ENCODE measurements at places on chromosomes 4 and X. TPM values are rescaled to one million over a fixed set of nuclear protein-coding genes. Genes with fewer than 3 reads are reported as not detected.
A peak's percentile ranks its signal among the peaks of the same experiment; 100 is the strongest.

PABPC5 gene
- not detected for polyA plus RNA-seq

KLHL13 gene
- polyA plus RNA-seq: 3.6 TPM

DNA sequence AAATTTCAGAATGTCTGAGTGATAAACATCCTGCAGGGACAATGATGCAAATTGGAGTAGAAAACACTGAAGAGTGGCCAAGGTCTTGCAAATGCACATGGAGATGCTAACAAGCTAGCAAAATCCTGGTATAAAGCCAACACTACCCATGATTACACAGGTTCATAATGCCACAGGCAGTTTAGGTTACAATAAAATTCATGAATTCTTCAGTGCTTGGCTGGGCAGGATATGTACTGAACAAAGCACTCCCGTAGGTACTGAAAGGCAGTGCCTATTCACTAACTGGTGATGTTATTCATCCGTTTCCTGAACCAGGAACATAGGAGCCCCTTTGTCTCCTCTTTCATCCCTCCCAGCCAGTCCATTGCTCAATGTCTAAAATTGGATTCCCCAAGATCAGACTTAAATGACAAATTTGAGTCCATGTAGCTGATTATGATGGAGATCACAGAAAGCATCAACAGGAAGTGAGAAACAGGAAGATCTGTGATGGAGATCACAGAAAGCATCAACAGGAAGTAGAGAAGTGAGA, 244.5 kb downstream of the DMD start:
- no peak for DNase-seq
- H3K36me3 ChIP-seq: no peaks in the 10 kb centered on the region
- no peaks in the 10 kb centered on the region for H3K27me3 ChIP-seq
- no peaks in the 10 kb centered on the region for H3K4me1 ChIP-seq
- no peak overlapping the region for H3K4me3 ChIP-seq
- H3K27ac ChIP-seq: no peak overlapping the region

- H3K27ac ChIP-seq: no peak overlapping the region
- no peaks in the 10 kb centered on the region for H3K27me3 ChIP-seq
- no peaks in the 10 kb centered on the region for H3K4me1 ChIP-seq
- DNase-seq: no peak
These were observed 15.8 kb downstream of the DCTD start for GRCh38 chr4:182901337-182901736.

COL4A5 gene
- 2.3 TPM for polyA plus RNA-seq

DNA sequence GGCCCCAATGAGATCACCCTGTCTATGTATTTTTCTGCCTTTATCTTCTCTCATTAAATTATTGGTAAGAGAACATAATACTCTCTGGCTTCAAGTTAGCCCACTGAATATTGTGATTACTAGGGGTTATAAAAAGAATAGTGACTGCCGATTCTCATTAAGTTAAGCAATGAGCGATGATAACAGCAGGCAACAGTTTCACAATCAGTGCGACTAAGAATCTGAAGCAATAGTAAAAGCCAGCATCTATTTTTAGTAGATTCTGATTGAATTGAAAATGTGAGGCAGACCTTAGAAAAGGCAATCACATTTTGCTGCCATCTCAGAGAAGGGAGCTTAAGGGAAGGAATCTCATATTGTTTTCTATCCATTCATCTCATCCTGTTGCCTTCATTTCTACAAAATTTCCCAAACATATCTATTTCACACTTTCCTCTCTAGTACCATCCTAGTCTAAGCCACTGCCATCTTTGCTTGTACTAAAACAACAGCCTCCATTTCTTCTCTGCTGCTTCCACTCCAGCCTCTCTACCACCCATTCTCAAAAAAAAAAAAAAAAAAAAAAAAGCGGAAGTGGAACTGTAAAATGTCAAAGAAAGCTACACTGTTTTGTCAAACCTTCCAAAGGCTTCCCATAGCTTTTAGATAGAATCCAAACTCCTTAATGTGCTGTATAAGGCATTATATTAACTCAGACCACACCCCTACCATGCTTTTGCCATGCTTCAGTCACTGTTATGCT, 17.4 kb downstream of the GABRA4 start:
- no peak overlapping the region for H3K4me3 ChIP-seq
- no peaks in the 10 kb centered on the region for H3K4me1 ChIP-seq
- no peaks in the 10 kb centered on the region for H3K36me3 ChIP-seq
- H3K27me3 ChIP-seq: no peaks in the 10 kb centered on the region
- H3K27ac ChIP-seq: no peak overlapping the region

WDR44 gene
- 12.8 TPM for polyA plus RNA-seq

DNA sequence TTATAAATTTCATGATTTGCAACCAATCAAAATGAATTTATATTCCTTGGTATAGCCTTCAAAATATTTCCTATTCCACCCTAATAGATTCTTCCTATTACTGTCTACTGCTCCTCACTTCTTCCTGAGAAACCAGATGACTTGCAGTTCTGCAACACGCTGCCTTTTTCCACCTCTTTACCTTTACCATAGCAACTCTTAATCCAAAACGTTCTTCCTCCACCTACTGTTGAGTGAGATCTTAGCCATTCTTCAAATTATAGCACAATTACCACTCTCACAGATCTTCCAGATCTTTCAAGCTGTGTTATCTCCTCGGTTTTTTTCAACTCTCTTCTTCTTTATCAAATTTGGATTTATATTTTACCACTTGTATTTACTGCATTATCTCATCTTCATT, 289.8 kb downstream of the ADGRL3 start:
- H3K4me3 ChIP-seq: no peak overlapping the region
- DNase-seq: no peak
- no peaks in the 10 kb centered on the region for H3K36me3 ChIP-seq
- no peaks in the 10 kb centered on the region for H3K27me3 ChIP-seq
- no peaks in the 10 kb centered on the region for H3K4me1 ChIP-seq

- H3K27me3 ChIP-seq: peaks cover 8% of the 10 kb centered on the region
- no peak for DNase-seq
- no peak overlapping the region for H3K27ac ChIP-seq
- H3K4me3 ChIP-seq: no peak overlapping the region
- H3K36me3 ChIP-seq: no peaks in the 10 kb centered on the region
- no peaks in the 10 kb centered on the region for H3K4me1 ChIP-seq
These were observed 20.1 kb upstream of the SLC34A2 start for GRCh38 chr4:25635501-25635900.

ATP8A1 gene
- polyA plus RNA-seq: 0.05 TPM

NHSL2 gene
- not detected for polyA plus RNA-seq

DNA sequence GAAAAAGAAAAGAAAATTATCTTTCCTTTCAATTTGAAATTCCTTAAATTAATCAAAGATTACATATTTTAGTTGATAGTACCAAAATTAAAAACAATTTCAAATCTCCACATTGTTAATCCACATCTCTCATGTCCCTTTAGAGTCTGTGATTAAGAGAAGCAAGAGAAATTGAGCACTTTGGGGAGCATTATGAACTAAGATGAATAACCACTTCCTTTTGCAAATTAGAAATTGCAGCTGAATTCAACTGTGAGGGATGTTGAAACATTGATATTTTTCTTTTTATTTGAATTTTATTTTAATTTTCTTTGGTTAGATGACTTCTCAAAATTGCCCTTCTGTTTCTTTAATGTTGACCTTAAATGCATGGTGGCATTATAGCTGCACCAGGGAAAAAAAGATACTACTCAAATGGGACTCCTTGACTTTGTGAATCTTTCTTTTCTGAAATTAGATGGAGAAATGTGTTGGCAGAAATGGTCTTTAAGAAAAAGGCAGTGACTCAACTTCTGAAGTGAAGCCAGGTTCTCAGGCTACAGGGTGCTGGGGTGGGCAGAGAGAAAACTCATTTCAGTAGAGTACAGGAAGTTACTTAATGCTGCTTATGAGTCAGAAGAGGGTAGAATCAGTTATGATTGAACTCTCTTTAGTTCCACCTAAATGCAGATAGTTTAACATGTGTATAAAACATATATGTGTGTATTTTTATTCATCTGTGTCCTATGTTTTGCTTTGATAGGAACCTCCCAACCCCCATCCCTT, 92.0 kb upstream of the TNIP3 start:
- H3K27me3 ChIP-seq: no peaks in the 10 kb centered on the region
- no peak overlapping the region for H3K27ac ChIP-seq
- DNase-seq: no peak
- no peak overlapping the region for H3K4me3 ChIP-seq
- no peaks in the 10 kb centered on the region for H3K4me1 ChIP-seq

DNA sequence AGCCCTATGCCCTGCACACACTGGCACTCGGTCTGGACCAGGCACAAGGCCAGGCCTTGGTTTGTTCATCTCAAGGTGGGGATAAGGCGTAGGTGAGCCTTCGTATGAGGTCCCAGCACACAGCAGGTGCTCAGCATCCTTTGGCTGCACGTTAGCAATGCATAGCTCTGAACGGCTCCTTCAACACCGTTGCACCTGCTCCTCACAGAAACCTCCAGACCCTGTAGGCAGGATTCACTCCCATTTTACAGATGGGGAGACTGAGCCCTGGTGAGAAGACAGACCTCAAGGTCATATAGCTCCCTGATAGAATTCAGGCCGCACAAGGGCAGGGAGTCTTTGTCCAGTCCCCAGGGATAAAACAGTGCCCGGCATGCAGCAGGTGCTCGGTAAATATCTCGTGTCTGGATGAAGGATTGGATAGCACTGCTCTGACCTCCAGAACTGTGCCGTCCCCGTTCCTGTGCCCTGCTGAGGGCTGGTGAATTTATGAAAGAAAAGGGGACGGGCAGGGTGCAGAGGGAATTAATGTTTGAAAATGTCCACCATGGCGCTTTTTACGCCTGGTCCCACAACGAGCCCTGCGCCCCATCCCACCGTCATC, 2.4 kb downstream of the PPP2R2C start:
- no peak overlapping the region for H3K4me3 ChIP-seq
- DNase-seq: no peak
- H3K36me3 ChIP-seq: no peaks in the 10 kb centered on the region
- H3K27ac ChIP-seq: no peak overlapping the region

GRCh38 chr4:102815981-102816380, 11.4 kb downstream of the UBE2D3 start:
- H3K4me3 ChIP-seq: no peak overlapping the region
- peaks cover 87% of the 10 kb centered on the region for H3K36me3 ChIP-seq
- no peak for DNase-seq
- H3K27me3 ChIP-seq: no peaks in the 10 kb centered on the region
- H3K27ac ChIP-seq: 0 out of 3 replicates have a peak overlapping the region, but pooled peaks have one; percentile 19

PLXNA3 gene
- polyA plus RNA-seq: 20.1 TPM

DNA sequence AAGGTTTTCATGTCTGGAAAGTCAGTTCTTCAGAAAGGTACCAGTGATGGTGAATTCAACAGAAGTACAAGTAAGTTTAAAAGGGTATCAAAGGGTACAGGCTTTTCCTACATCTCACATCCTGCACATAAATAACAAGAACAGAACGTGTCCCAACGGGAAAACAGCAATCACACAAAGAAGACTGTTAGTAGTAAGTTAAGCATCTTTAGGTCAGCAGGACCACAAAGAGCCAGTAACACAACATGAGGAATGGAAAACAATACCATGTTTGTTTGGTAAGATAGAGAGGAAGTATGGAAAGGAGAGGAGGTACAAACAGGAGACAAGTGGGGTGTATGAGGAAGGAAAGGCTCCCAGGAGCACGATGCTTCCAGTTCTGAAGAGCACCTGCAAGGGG, 43.2 kb downstream of the SAT1 start:
- H3K36me3 ChIP-seq: no peaks in the 10 kb centered on the region
- no peaks in the 10 kb centered on the region for H3K4me1 ChIP-seq
- no peaks in the 10 kb centered on the region for H3K27me3 ChIP-seq
- no peak overlapping the region for H3K27ac ChIP-seq

DNA sequence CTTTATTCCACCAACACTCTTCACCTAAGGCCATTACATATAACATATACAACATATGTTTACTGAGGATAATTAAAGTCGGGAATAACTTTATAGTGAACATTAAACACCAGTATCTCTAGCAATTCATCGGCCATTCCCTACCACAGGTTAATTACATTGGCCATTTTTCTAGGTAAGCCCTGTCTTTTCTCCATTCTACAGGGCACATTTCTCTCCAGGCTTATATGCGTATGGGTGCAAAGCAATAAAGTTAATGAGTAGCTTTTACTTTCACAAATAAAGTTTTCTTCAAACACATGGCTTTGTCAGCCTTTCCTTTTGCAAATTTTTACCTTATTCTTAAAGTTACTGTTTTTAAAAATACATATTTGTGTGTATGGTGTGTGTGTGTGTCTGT, 111.9 kb upstream of the IQCM start:
- H3K4me3 ChIP-seq: no peak overlapping the region
- no peak for DNase-seq
- H3K27ac ChIP-seq: no peak overlapping the region
- H3K27me3 ChIP-seq: no peaks in the 10 kb centered on the region

FRMPD4 gene
- not detected for polyA plus RNA-seq

DNA sequence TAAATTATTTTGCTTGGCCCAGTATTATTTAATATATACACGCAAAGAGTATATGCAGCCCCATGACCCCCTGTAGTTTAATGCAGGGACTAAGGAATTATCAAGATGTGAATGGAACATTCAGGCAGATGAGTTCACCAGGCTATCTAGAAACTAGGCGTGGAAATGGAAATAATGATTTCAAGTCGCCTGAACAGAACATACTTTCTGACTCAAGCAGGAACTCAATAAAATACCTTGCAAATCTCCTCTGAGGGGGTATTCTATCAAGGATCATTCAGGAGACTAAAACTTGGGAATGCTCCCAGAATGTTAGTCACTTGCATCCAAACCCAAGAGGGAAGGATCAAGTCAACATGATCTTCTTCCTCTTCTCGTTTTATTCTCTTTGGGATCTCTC, 59.6 kb upstream of the RASSF6 start:
- H3K4me3 ChIP-seq: no peak overlapping the region
- no peak overlapping the region for H3K27ac ChIP-seq
- H3K27me3 ChIP-seq: no peaks in the 10 kb centered on the region
- no peak for DNase-seq
- H3K36me3 ChIP-seq: no peaks in the 10 kb centered on the region
- H3K4me1 ChIP-seq: peaks cover 12% of the 10 kb centered on the region

DNA sequence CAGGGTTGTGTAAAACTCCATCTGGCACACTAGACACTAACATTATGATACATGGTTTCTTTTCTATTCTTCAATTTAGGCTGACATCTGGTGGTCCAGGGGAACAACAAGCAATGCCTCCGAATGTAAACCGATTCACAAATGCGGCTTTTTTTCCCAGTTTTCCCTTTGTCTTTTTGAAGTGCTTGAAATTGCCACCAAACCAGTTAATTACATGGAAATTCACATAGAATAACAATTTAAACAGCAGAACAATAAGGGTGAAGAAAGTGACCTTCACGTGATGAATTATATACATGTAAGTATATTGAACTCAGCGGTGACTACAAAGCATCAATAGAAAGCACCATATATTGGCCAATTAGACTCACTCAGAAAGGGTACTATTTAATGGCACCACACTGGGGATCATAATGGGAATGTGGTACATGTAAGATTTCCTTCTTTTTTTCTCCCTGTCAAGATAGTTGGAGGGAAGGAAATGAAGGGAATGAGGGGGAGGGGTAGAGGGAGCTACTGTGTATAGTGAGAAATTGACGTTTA, 103.9 kb downstream of the MMRN1 start:
- DNase-seq: no peak
- H3K27ac ChIP-seq: no peak overlapping the region
- no peaks in the 10 kb centered on the region for H3K4me1 ChIP-seq
- no peaks in the 10 kb centered on the region for H3K27me3 ChIP-seq
- H3K36me3 ChIP-seq: no peaks in the 10 kb centered on the region
